Stimulated activated CD8-positive, alpha-beta memory T cell treated with anti-CD3 and anti-CD28 coated beads, Interleukin-4, amount 100 ng/mL, for 4 hours (primary cell): ENCODE measurements at places on chromosomes 11 and 22.

- no peak for DNase-seq
These were observed 685.9 kb upstream of the LRRC4C start for GRCh38 chr11:42145311-42145710.

DNA sequence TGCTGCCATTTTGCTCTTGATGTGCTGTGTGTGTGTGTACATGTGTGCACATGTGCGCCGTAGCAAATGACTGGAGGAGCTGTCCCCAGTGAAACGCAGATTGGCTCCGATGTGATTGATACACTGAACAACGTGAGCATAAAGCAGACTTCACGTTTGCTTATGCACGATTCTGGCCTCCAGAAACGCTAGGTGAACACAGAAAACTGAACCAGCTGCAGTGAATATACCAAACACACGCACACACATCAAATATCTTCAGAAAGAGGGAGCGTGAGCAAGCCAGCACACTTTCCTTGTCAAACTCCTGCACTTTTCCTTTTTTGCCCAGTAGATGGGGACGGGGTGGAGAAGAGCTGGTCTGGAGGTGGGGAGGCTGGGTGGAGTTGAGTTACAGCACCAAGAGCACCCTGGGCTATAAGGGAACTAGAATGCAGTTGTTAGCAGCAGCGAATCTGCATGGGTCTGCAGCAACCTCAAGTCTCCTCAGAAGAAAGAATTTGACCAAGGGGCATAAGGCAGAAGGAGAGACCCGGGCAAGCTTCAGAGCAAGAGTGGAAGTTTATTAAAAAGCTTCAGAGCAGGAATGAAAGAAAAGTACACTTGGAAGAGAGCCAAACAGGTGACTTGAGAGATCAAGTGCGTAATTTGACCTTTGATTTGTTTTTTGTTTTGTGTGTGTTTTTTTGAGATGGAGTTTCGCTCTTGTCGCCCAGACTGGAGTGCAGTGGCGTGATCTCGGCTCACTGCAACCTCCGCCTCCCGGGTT, 77.8 kb upstream of the CADM1 start:
- DNase-seq, result no peak

- DNase-seq, result no peak
These were observed 1.5 kb downstream of the IFITM5 start for GRCh38 chr11:297586-298405.

GRCh38 chr22:21074102-21074715, 28.5 kb downstream of the LRRC74B start:
- DNase-seq, result no peak

- no peak for DNase-seq
These were observed 358.2 kb downstream of the MN1 start for GRCh38 chr22:27443306-27443705.

DNA sequence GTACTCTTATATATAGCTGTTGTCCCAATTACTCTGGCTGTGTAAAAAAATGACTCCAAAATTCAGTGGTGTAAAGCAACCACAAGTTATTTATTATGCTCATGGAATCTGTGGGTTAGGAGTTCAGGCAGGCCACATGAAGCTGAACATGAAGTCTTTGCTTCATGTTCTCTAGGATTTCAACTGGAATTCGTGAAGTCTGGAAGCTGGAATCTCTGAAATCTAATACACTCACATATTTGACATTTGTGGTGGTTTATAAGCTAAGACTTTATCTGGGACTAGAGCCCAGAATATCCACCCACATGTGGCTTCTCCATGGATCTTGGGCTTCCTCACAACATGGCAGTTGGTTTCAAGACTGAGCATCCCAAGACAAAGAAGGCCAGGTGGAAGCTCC, 430.6 kb downstream of the MIAT start:
- no peak for DNase-seq

DNA sequence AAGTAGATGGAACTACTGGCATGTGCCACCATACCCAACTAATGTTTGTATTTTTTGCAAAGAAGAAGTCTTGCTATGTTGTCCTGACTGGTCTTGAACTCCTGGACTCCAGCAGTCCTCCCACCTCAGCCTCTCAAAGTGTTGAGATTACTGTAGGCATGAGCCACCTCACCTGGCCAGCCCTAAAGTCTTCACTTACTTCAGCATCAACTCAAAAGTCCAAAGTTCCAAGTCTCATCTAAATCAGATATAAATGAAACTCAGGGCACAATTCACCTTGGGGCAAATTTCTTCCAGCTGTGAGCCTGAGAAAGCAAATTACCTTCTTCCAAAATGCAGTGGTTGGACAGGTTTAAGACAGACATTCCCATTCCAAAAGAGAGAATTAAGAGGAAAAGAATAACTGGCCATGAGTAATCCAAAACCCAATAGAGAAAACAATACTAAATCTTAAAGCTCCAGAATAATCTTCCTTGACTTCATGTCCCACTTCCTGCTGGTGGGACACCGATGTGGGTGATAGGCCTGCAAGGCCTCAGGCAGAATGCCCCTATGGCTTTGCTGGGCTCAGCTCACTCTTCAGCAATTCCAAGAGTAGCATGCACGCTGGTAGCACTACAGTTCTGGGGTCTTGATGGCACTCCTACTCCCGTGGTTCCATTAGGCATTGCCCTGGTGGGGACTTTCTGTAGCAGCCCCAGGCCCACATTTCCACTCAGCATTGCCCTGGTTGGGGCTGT, 50.3 kb downstream of the TUG1 start:
- no peak for DNase-seq

- no peak for DNase-seq
These were observed 62.0 kb downstream of the FLRT1 start for GRCh38 chr11:64097468-64098317.

DNA sequence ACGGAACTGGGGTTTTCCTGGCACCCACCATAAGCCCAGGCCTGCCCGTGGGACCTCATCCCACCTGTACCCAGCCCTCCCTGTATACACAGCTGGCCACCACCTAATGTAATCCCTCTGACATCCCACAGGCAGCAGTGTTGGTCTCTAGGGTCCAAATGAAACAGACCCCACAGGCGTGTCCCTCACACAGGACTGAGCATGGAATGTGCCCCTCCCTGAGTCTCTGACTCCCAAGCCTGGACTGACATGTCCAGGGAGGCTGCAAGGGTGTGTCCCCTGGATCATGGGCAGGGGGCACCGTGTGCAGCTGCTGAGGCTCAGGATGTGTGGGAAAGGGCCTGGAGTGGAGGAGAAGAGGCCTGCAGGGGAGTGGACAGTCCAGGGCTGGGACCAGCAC, 50.6 kb upstream of the PPARA start:
- DNase-seq, result no peak

GRCh38 chr22:49896201-49896600, 22.0 kb downstream of the ALG12 start:
- no peak for DNase-seq

GRCh38 chr11:2120359-2121100, 18.7 kb downstream of the IGF2 start:
- DNase-seq, result no peak

GRCh38 chr11:57302489-57302888, 22.3 kb downstream of the TNKS1BP1 start:
- DNase-seq, result no peak

DNA sequence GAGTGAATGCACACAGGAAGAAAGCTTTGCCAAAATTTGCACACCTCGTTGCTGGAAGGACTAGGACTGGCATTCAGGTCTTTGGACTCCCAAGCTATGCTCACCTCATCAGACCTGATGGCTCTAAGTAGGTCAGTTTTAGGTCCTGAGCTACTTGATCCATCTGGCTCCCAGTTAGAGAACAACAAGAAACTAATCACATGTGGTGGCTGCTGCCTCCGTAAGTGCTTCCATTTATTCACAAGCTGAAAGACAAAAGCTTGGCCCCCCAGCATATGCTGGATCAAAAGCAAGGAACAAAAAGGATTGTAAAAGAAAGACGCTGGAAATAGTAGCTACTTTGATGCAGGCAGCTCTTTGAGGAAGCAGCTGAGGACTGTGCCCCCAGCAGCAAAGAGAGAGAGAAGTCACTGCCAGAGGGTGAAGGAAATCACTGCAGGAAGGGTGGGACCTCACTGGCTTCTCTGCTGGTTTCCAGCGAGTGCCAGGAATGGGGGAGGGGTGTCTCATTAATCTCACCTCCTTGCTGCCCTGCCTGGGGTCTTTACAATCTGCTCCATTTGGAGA, 268.9 kb downstream of the KIRREL3 start:
- DNase-seq, result no peak

DNA sequence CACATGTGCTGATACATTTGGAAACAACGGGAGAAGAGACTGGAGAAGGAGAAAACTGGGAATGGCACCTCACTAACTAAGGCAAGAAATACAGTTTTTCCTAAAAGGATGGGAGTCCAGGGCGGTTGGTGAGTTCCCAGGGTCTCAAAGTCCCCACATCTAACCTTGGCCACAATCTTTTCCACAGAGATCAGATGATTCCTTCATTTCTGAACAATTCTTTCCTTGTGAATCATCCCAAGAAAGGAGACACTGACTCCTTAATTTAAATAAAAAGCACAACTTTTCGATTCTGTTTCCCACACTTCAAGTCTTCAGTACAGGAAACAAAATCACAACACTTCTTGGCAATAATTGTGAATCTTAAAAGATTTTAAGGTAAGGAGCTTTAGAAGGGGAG, 384.7 kb downstream of the DCDC1 start:
- no peak for DNase-seq

DNA sequence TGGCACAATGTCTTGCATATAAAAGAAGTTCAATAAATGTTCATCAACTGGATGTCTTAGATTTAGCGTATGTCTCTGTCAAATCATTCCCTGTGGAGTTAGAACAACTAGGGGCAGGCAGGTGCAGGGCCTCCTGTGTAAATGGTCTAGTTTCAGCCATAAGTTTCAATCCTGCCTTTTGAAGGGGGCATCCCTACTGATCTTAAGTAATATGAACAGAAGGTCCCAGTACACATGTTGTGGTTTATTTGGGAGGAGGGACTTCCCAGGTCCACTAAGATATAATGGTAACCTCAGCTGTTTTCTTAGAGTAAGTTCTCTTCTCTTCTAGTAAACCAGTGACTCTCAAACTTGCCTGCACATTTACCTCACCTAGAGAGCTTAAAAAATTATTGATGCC, 19.8 kb downstream of the TTC12 start:
- DNase-seq, result no peak

DNA sequence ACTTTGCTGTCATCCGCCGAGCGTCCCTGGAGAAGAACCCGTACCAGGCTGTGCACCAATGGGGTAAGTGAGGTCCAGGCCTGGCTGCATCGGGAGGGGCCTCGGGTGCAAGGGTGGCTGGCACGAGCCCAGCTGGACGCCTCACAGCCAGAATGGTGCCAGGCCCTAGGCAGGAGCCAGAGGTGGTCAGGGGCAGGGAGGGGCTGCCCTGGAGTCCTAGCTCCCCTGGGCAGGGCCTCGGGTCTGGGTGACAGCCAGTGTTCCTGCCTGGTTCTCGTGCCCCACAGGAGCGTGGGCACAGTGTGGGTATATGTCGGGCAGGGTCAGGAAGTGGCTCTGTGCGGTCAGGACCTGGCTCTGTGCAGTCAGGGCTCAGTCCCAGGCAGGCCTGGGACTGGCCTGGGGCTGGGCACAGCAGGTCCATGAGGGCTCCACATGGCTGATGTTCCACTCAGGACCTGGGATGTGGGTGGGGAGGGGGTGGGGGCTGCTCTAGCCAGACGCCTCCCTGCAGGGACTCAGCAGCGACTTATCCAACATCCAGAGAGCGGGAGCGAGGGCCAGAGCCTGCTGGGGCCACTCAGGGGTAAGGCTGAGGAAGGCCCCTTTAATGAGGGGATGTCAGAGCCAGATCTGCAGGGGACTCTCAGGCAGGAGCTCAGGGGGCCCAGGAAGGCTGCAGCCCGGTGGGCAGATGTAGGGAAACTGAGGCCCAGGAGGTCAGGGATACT, 1.2 kb downstream of the TSPAN32 start:
- DNase-seq, result no peak

DNA sequence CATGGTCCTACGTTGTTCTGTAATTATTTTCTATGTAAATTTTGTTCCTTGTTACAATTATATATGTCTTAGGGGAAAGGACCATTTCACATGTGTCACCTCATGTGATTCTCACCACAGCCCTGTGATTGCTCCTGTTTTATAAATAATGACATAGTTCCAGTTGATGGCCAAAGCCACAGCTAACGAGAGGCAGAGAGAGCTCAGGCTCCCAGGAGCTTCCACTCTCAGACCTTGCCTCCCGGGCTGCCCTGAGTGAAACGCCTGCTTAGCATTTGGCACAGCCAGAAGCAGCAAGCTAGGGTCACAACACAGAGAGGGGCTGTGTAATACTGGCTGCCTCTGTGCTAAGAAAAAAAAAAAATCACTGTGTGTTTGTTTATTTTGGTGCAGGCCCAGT, 5.9 kb downstream of the TMEM121B start:
- no peak for DNase-seq

DNA sequence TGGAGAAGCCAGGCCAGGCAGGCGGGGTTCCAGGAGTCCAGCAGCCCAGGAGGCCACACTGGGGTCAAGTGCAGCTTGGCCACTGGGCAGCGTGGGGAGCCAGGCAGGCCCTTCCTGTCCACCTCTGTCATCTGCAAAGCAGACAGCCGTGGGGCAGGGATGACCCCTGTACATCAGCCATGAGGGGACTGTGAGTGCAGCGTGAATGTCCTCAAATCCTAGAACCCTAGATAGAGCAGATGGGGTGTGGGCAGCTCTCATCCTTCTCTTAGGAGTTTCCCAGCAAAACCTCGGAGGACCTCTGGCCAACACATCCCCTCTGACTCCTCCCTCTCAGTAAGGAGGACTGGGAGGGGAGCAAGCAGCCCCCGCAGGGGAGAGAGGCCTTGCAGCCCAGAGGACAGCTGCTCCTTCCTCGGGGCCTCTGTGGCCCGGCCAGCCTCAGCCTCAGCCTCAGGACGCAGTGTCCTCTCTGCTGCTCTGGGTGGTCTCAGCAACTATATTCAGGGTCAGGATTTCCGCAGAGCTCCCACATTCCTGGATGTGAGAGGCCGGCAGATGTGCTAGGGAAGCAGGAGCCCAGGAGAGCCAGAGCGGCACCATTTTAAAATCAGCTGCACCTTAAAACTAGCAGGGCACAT, 820.5 kb downstream of the BRD1 start:
- DNase-seq, result no peak

DNA sequence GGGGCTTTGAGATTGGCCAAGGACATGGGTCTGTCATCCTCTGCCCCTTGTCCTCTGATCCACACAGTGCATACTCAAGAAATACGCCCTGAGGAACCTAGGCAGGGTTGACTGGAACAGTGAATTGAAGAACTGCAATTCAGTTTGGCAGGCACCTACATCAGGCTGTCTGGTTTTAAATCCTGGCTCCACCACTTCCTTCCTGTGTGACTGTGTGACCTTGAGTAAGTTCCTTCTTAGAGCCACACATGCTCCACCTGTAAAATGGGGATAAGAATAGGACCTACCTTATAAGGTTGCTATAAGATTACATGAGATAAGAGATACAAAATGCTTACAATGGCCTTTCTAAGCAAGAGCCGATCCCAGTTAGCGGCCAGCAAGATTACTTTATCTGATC, 15.8 kb upstream of the TCF20 start:
- no peak for DNase-seq

- no peak for DNase-seq
These were observed 607.9 kb upstream of the B3GAT1 start for GRCh38 chr11:135019899-135020298.

- no peak for DNase-seq
These were observed 2.0 kb downstream of the SYNGR1 start for GRCh38 chr22:39351689-39352214.

- DNase-seq, result no peak
These were observed 34.6 kb upstream of the CEP126 start for GRCh38 chr11:101880222-101880621.

GRCh38 chr11:114301927-114302326, 5.7 kb downstream of the NNMT start:
- DNase-seq, result no peak
